ENCODE measurements at places on chromosomes 4 and X.

GRCh38 chr4:112508356-112508755 lies 7.6 kb downstream of the NEUROG2 start:
- no peak for DNase-seq

DNA sequence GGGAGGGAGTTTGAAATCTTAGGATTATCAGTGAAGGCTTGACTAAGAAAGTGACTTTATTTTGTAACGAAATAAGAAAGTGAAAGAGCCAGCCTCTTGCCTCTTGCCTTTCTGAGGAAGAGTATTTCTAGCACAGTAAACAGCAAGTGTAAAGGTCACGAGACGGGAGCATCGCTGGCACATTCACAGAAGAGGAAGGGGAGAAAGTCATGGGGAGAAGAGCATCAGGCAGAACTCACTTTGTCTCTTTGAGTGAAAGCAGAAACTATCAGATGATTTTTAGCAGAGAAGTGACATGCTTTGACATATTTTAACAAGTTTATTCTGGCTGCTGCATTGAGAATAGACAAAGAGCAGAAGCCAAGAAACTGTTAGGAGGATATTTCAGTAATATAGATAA lies 313.8 kb downstream of the CAMK2D start:
- DNase-seq, result no peak

- no peak for DNase-seq
Observed at GRCh38 chrX:39063037-39063436, 261.8 kb downstream of the MID1IP1 start.

DNA sequence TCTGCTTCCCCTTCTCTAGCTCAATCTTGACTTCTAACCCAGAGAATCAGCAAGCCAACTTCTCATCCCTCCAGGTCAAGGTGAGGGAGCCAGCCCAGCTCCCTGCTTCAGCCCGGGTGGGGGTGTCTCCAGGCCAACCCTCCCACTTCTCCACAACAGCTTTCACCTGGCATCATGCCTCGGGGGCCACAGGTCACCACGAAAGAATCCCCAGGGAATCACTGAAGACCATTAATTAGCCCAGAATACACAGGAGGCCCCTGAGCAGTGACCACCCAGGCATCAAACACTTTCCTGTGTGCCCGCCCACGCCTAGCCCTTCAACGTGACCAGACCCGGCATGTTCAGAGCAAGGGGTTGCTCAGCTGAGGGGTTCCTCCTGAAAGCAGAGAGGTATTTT lies 646.7 kb downstream of the BCOR start:
- no peak for DNase-seq

DNA sequence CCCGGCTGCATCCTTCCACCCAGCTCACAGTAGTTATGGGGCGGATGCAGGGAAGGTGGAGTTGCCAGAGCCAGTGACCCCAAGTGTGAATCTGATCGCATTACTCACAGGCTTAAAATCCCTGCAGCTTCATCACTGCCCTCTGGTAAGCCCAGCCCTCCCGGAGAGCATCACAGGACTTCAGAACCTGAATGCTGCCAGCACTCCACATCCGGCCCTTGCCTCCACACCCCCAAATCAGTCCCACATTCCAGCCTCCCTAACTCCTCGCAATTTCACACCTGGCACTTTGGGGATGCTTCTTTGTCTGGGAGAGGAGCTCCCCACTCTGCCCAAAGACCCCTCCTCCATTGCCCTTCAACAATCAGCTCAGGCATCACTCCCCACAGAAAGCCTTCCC lies 15.6 kb downstream of the RASL11B start:
- DNase-seq, result no peak

DNA sequence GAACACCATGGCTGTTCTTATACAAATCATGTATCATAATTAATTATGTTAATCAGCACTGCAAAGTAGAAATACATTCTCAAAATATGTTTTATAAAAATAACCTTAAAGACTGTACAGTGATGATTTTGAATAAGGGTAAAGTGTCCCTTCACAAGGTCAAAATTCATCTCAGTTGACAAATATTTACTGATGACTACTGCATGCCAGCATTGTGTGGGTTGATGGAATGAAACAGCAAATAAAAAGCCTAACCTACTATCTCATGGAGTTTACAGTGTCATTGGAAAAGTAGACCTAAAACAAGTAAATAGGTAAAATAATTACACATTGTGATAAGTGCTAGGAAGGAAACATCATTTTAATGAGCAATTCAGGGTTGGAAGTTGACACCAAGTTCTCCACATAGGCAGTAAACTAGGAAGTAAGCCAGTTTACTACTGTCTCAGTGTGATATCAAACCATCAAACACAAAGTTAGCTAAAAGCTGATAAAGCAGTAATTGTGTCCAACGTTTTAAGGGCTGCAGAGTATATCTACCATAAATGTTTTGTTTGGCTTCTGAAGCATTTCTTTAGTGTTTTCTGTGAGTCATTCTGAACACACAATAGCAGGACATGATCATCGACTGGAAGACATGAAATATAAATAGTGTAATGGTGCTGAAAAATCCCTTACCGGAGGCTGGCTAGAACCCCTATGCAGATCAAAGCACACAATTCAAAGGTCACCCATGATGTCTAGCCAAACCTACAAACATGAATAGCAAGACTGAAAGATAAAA lies 221.8 kb downstream of the DACH2 start:
- no peak for DNase-seq

GRCh38 chr4:142818476-142818875 lies 27.6 kb downstream of the INPP4B start:
- DNase-seq, result no peak

DNA sequence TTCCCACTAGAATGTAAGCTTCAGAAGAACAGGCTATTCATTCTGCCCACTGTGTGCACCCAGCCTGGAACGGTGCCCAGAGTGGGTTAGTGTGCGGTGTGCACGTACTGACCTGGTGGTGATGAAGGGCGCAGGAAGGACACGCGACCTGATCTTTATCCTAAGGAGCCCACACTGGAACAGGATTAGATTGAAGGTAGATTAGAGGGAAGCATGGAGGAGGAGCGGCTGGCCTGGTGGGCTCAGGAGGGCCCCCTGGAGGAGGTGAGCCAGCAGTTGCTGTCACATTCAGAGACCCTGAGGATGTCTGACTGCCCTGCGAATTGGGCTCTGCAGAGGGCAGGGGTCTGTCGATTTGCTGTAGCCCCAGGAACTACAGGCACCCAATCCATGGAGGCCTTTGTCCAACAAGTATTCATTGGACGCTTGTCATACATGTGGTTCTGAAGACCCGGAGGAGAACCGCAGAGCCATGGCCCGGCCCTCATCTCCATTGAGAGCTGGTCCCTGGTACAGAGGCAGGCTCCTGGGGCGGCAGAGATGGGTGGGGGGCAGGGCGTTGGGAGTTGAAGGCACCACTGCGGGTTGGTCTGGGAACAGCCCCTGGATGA lies 73.2 kb downstream of the HTRA3 start:
- DNase-seq, result no peak

DNA sequence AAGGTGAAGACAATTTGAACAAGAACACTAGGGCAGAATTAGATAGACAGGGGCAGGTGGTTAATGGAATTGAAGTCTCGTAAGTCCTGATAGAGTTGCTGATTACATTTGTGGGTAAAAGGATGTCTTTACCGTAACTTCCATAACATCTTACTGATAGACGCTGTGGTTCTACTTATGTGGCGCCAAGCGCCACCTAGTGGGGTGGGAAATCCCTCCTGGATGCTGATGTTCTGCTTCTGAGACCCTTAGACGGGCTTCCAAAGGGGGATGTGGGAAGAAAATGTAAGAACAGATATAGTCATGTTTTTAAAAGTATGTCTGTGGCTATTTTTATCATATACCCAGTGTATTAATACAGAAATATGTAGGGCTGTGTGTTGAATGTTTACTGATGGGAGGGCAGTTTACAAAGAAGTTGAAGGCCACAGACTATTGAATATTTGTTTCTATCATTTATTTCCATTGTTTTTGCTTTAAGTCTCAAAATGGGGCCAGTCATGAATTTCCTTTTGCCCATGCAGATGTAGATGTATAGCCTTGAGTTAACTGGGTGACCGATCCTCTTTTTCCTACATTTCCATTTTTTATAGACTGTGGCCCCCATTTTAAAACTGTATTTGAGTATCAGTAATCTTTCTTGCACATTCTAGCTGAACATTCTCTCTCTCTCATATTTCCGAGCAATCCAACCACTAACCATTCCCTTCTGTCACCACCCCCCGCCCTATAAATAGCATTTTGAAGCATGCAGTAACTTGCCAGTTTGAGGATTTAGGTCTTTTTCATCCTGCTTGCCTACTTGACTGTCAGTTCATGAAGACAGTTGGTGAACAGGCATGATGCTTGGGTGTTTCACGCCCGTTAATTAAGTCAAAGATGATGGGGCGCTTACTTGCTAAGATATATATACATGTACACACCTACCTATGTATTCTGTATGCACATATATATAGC lies 12.1 kb upstream of the TLR8 start:
- no peak for DNase-seq
